Epithelial cell of esophagus (primary cell): ENCODE measurements at places on chromosomes 7 and 10.

DNA sequence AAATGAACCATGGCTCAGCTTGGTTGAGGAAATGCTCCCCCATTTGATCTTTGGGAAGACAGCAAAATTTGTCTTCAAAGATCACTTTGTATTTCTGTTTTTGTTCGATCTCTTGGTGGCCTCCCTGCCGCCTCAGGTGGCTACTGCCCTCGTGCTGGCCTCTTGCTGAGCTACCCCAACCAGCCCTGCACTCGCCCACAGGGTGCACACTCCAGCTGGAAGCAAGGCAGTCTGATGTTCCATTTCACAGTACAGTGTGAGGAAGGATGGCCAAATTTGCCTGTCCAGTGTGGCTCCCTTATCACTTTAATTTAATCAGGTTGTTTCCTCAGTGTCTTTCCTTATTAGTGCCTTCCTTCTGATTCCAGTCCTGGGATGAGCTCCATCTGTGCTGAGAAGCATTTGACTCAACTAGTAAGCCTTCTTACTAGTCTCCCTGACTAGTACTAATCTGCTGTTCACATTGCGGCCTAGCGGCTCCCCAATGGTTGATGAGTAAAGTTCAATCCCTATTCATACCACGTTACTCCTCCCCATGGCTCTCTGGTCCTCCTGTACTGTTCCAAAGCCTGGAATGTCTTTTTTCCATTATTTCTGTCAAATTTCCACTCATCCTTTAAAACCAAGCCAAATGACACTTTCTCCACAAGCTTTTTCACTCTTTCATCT, 8.2 kb downstream of the MYOF start:
- DNase-seq: no peak

- DNase-seq: no peak
These were observed 8.7 kb downstream of the DBF4 start for GRCh38 chr7:87885018-87885417.

DNA sequence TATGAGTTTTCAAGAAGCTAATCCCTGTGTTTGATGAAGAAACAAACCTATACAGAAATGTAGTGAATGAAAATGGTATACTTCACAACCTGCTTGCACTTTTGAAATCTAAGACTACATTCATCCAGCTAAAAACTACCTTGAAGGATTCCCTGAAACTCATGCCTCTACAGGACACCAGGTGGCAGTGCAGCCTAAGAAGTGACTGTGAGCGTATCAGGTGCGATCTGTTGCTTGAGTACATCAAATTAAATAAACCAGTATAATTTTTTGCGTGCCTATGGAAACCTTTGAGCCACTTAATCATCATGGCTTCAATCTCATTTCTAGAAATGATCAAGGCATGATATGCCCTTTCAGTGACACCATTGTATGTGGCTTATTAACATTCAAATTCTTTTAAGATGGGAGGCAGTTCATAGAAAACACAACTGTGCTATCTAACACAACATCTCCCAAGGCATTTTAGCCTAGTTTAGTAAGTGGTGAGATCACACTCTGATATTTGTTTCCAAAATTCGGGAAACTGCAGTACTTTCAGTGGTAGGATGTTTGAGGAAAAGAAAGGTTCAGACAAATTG, 57.4 kb downstream of the PPP1R17 start:
- peak; percentile 81 for DNase-seq

- DNase-seq: peak; percentile 83
These were observed 24.2 kb upstream of the MACC1 start for GRCh38 chr7:20241194-20241910.

GRCh38 chr10:7414766-7415165, 3.9 kb upstream of the SFMBT2 start:
- no peak for DNase-seq

DNA sequence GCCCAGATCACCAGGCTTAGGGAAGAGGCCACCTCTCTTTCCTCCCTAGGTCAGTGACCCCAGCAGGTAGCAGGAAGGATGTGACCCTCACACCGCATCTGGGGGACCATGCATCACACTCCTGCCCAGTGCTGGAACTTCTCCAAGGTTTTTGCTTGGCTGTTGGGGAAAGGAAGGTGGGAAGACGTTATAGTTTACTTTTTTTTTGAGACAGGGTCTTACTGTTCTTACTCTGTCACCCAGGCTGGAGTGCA, 8.6 kb downstream of the ZCCHC24 start:
- DNase-seq: no peak

DNA sequence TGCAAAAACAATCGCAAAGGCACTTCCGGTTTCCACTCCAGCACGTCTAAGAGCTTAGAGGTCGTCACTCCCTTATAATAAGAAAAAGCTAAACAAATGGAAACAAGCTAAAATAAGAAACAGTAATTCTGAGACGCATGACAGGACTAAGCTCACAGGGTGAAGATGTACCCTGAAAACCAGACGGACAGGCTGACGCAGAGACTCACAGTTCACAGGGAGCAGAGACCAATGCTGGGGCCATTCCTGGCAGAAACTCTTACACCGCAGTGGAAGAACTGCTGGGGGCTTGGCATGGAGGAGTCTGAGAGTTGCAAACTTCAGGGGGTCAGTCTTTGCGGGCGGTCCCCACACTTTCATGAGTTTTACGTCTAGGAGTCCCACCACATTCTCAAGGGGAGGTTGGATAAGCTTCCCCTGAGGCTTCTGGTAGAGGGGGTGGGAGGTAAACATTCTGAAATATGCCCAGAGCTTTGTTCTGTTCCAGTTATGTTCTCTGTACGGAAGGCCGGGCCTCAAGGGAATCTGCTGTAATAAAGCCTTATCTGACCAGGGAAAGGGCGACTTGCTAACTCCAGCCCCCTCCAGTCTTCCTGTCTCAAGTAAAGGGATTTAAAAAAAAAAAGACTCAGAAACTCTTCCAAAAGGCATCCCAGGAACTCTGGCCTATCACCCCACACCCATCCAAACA, 47.8 kb downstream of the BRI3 start:
- DNase-seq: no peak

DNA sequence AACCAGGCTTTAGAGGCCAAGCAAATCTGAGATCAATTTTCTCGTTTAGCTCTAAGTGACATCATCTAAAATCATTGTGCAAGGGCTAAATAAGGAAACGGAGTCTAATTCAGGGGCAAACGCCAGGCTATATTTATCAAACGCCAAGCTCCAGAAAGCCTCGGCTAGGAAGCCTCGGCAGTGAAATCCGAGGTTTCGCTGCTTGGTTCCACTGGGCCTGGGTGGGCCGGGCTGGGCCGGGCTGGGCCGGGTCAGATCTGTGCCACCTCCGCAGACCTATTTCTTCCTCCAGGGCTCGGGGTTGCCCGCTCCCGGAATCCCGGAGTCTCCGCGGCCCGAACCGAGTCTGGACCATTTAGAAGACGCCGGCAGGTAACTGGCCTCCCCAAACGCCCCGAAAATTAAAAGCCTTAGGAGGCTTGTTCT, 459 bp upstream of the FEZF1 start:
- no peak for DNase-seq

- DNase-seq: peak; percentile 90
These were observed 48.1 kb downstream of the INSYN2A start for GRCh38 chr10:127148066-127148932.

DNA sequence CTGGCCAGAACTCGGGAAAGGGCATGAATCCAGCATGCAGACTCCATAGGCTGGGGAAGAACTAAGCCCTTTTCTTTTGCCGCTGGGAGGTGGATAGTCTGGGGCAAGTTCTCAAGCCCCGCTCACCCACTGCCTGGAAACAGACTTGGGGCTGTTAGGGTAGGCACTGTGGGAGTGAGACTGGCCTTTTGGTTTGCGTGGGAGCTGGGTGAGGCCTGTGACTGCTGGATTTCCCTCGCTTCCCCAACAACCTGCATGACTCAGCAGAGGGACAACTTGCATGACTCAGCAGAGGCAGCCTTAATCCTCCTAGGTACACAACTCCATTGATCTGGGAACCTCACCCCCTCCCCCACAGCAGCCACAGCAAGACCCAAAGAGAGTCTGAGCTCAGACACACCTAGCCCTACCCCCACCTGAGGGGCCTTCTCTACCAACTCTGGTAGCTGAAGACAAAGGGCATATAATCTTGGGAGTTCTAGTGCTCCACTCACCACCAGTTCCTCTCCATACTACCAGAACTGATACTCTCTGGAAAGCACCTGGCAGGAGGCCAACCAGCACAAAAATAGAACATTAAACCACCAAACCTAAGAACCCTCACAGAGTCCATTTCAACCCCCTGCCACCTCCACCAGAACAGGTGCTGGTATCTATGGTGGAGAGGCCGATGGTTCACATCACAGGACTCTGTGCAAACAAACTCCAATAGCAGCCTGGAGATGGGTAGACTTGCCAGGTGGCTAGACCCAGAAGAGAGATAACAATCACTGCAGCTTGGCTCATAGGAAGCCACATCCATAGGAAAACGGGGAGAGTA, 81.4 kb upstream of the LAMB4 start:
- DNase-seq: peak; percentile 83

- peak; percentile 74 for DNase-seq
These were observed 1.2 kb downstream of the VCL start for GRCh38 chr10:73998929-73999691.

DNA sequence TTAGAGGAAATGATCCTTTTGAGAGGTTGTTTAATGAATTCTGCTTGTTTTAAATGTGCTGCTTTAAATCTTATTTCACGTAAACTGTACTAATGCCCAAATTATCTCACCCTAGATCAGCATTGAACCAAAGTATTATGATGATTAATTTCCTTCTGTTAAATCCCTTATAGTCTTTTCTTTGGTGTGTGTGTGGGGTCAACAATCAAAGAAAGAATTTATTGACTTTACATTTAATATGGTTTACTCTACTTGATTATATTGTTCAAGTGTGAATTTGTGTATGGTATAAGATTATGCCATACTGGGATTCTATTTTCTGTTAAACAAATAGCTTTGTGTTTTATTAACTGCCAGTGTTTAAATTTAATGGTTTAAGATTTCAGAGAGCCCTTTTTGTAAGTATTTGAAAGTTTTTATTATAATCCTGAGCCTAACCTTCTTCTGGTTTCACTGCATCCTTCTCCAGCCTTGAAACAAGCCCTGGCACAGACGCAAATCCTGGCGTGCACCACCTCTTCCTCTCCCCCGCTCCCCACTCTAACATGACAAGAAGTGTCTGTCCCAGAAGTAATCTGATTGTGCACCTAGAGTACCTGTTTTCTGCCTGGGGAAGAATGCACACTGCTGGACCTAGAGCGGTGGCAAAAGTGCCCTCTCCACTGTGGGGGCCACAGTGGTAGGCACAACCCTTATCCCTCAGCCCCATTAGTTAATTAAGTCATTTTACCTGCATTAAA, 70.6 kb downstream of the KAT6B start:
- peak; percentile 15 for DNase-seq

- DNase-seq: no peak
These were observed 1.0 kb upstream of the PBLD start for GRCh38 chr10:68333440-68334431.

DNA sequence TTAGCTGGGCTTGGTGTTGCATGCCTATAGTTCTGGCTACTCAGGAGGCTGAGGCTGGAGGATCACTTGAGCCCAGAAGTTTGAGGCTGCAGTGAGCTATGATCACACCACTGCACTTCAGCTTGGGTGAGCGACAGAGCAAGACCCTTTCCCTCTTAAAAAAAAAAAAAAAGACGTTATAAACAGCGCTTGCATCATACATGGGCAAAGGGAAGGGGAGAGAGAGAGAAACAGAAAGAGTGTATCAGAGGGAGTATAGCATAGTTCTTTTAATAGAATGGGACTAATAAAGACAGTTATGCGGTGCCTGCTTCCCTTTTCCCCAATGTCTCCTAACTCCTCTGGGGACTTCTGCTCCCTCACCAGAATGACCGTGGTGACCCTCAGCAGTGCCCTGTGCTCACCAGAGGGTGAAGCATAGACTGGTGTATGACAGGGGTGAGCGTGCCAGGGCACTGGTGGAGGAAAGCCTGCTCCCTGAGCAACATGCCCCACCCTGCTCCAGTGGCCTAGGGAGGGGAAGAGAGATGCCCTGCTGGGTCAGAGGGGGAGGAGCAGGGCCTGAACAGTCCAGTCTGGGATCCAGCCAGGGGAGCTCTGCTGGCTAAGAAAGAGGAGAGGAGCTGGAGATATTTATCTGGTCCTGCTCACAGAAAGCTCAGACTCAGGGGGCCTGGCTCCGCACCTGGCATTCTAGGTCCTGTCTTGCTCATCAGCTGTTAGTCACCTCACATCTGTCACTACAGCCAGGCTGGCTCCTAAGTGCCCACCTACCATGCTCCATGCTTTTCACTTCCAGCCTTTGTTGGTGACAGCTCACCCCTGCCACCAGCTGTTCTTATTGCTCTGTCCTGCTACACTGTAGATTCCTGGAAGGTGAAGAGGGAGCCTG, 2.2 kb downstream of the PDZD7 start:
- DNase-seq: no peak

DNA sequence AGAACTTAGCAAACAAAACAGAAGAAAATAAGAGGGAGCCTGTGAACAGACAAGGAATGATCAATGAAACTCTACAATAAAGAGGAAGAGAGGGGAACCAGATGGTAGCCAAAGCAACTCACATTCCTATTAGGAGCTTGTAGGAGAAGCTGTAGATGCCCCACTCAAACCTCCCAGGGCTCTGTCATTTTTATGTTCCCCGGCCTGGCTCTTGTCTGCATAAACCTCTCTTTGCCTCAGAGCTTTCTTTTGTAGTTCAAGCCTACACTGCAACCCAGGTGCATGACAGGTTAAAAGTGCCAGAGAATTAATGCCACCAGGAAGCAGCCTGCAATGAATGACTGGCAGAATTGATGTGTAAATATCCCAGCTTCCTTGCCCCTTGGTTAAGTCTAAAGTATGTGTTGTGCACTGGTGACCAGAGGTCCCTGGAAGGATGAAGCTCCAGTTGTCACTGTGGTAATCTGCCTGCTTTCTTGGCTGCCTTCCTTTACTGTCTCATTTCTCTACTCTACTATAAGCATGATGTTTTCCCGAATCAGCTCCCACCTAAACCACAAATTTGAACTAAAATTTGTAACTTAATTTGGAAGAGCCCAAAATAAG, 40.4 kb downstream of the HDAC9 start:
- DNase-seq: no peak

DNA sequence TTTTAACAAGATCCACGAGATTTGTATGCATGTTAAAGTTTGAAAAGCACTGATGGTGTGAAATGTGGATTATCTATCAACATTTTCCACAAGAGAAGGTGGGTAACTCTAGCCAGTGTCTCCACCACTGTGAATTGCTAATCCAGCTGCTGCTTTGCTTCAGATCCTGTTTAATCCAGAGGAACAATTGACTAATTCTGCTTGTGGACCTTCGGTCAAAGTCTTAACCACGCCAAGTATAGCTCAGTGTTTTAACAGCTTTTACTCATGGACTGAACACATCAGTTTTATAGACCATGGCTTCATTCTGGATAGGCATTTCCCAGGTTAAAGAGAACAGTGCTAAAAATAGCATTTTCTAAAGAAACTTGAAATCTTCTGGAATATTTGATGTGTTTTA, 23.5 kb downstream of the ADK start:
- DNase-seq: no peak

GRCh38 chr7:115008465-115009114, 86.7 kb downstream of the MDFIC start:
- DNase-seq: no peak

GRCh38 chr10:95601116-95601719, 40.0 kb upstream of the SORBS1 start:
- DNase-seq: peak; percentile 87

- DNase-seq: peak; percentile 71
These were observed 22.4 kb downstream of the GBF1 start for GRCh38 chr10:102267748-102268147.

GRCh38 chr7:123876557-123877256, 31.7 kb downstream of the HYAL4 start:
- no peak for DNase-seq

- DNase-seq: peak; percentile 80
These were observed 258.4 kb downstream of the SEMA3A start for GRCh38 chr7:83936056-83936708.
